ENCODE measurements at places on chromosomes 3 and 15.

- no peak for DNase-seq
Measured at GRCh38 chr15:66413579-66413978, 26.9 kb downstream of the MAP2K1 start.

- DNase-seq: no peak
Measured at GRCh38 chr3:52193065-52193464, 4.9 kb upstream of the ALAS1 start.

DNA sequence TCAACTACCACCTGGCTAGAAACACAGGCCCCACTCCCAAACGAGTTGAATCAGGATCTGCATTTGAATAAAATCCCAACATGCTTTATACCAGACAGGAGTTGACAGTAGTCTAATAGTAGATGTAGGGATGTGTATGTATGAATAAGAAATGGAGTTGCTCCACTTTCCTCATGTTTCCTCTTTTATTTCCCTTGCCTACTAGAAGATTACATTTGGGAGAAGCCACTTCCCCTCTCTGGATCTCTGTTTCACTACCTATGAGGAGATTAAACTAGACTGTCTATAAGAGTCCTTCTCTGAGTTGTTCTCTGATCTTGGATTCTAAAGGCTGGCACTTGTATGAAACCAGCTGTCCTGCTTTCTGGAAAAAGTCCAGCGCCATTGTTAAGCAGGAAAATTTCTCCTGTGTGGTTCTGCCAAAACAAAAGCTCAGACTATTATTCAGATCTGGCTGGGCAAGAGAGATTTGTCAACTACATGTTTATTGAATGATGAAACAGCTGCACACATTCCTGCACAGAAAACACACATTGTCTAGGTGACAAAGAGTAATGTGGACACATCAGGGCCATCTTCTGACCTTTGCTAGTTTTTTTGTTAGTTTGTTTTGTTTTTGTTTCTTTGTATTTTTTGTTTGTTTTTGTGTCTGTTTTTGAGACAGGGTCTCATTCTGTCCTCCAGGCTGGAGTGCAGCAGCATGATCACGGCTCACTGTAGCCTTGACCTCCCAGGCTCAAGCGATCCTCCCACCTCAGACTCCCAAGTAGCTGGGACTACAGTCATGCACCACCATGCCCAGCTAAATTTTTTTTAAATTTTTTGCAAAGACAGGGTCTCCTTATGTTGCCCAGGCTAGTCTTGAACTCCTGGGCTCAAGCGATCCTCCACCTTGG, 29.9 kb downstream of the ACP3 start:
- no peak for DNase-seq

- DNase-seq: no peak
Measured at GRCh38 chr3:170867143-170867937, 2.7 kb downstream of the RPL22L1 start.

GRCh38 chr15:98524838-98525660, 123.3 kb upstream of the IGF1R start:
- DNase-seq: no peak

DNA sequence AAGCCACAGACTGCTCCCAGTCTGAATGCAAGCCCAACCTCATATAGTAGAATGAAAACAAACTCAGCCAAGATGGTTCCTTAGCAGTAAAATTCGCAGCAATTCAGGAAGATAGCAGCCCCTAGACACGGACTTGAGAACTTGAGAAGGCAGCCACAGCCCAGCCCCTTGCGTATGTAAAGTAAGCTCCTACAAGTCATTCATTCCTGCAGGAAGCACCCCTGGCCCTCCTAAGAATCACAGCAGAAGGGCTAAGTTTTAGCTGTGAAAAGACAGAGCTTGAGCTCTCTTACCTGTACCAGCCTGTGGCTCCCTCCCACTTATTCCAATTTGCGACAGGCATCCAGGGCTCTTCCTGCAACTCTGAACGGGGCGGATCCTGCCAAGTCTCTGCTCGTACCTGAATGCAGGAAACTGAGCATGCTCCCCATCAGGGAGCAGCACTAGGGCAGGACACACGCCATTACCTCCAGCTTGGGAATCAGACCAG, 136.4 kb downstream of the MAGI1 start:
- no peak for DNase-seq

DNA sequence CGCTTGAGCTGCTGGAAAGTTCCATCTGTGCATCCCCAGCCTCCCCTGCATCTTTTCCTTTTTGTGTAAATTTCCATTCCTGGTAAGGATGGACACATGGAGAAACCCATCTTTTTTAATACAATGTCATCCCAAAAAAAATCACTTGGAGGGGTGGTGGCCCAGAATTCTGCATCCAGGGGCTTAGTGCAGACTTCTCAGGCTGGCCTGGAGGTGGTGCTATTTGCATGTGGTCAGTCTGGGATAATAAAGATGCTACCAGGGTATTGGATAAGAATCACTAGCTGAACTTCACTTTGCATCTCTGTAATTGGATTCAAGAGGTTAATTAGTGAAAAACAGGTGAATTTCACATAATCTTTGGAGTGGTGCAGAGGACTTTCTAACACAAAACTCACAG, 1.8 kb upstream of the ZSCAN2 start:
- no peak for DNase-seq

GRCh38 chr3:156216216-156216615, 95.8 kb downstream of the KCNAB1 start:
- no peak for DNase-seq

GRCh38 chr3:183100376-183100775, 1.1 kb upstream of the MCCC1 start:
- no peak for DNase-seq

DNA sequence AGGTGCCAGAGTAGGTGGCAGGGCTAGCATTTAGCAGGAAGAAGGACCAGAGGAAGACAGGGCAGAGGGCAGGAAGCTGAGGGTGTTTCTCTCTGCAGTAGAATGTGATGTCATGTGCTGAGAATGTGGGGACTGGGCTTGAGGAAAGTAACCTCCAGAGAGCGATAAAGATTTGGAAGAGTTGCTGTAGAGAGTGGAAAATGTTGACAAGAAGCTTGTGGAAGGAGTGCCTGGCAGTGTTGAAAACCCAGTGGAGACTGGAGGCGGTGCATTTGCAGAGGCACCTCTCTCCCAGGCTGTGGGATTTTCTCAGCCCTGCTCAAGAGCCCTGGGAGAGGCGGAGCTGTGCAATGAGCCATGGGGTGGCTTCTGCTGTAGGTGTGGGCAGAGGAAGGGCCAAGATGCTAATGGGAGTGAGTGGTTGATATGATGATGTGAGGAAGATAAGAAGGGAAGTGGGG, 54.8 kb downstream of the MESD start:
- no peak for DNase-seq

DNA sequence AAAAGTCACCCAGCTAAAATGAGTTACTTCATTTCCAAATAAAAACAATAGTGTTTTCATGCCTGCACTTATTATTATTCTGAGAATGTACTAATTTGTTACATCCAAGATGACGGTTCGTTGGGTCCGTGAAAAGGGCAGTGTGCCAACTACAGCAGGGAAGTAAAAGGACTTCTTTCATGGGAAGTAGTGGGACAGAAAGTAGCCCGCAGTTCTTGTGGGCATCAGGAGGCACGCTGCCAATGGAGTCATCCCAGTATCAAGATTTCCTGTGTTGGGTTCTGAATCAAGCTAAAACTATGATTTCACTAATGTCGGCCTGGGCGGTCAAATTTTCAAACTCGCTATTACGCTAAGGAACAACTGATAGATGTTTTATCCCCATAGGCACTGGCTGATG, 254.5 kb upstream of the SOX2 start:
- no peak for DNase-seq

DNA sequence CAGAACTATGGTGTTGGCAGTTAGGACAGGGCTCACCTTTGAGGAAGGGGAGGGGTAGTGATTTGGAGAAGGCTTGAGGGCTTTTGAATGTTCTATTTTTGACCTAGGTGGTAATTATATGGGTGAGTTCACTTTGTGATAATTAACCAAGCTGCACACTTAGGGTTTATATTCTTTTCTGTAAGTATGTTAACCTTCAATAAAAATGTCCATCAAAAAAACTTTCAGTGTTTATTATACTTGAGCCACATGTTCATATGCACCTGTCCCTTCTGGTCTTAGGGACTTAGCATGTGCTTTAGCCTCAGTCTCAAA, 28.4 kb downstream of the PDE8A start:
- no peak for DNase-seq

DNA sequence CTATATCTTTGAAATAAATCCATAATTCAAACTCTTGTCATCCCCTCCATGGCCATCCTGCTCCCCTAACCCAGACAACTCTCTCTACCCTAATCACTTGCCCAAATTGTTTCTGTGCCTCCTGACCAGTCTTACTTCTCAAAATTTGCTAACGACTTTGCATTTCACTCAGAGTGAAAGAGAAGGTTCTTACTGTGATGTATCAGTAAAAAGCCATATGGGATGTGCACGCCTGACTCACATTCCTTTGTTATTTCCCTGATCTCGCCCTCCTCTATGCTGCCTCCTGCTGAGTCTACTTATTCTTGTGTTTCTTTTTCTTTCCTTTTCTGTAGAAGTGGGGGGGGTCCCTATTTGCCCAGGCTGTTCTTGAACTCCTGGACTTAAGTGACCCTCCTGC, 487.2 kb upstream of the FRG2C start:
- DNase-seq: no peak

- no peak for DNase-seq
Measured at GRCh38 chr3:56055951-56056350, 412.3 kb downstream of the ERC2 start.

GRCh38 chr3:46677411-46677726, 16.1 kb downstream of the ALS2CL start:
- DNase-seq: no peak

GRCh38 chr3:45218578-45219390, 7.3 kb downstream of the TMEM158 start:
- no peak for DNase-seq

GRCh38 chr3:46489875-46490274, 7.9 kb upstream of the RTP3 start:
- no peak for DNase-seq

DNA sequence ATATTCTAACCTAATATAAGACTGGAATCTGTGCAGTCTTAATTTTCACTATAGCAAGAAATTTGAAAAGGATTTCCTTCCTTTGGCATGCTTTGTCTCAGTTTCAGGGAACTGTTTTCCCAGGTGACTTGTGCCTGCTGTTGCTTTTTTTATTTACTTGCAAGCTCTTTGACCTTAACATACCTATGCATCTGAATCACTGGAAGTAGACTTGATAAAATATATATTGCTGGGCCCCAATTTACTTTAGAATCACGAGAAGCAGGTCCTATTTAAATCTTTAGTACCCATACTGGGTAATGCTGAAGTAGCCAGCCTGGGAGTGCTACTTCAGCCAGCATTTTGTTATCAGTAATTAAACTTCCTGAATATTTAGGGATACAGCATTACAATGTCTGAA, 257.9 kb upstream of the ALCAM start:
- DNase-seq: no peak

GRCh38 chr3:55965776-55966175, 478.7 kb upstream of the WNT5A start:
- DNase-seq: no peak

DNA sequence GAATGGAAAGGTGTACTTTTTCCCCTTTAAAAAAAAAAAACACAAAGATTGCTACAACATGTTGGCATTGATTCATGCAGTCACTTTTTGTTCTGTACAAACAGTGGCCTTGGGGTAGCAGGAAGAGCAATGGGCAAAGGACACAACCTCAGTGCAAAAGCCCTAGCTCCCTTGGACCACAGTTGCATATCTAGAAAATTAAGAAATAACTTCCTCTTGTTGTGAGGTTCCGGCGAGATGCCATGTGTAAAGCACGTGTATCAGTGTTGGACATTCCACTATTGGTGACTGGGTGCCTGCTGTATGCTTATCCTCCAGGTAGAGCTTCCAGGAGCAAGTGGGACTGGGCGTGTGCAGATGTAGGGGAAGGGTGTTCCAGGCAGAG, 164.5 kb downstream of the THSD4 start:
- DNase-seq: no peak

GRCh38 chr3:169869484-169870220, at the start of gene LRRC31:
Gene LRRC31, minus strand, starts transcription at chr3:169869935. Its CDS starts 128 bp downstream, at chr3:169869807.
- no peak for DNase-seq

DNA sequence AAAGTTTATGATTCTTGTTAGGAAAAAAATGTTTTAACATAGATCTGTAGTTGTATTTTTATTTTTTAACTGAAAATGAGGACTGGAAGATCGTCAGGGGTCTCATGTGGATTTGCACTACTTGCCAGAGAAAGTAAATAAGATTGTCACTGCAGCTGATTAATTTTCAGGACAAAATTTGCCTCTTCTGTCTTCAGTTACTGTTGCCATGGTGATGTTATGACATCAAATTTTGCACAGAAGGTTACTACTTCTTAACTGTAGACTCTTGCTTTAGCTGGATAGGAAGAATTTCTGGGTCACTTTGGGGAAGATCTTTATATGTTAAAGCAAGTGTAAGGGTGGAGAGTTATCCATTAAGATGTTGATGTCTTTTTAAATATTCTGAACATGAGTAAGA, 82.2 kb upstream of the WDR72 start:
- DNase-seq: no peak

DNA sequence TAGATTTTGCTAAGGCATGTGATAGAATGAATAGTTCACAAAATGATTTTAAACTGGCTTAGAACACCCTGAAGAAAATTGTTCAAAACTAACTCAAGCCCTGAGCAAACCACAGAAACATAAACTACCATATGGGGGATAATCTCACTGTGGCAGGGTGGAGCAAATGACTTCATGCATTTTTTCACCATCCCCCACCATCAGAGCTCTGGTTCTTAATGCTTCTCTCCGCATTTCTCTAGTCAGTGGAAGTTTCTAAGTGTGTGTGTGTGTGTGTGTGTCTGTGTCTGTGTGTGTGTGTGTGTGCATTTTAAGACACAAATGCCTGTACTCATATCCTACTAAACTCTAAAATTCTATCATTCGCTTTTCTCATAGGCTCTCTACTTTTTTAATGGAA, 107.1 kb upstream of the PHLDB2 start:
- DNase-seq: no peak

DNA sequence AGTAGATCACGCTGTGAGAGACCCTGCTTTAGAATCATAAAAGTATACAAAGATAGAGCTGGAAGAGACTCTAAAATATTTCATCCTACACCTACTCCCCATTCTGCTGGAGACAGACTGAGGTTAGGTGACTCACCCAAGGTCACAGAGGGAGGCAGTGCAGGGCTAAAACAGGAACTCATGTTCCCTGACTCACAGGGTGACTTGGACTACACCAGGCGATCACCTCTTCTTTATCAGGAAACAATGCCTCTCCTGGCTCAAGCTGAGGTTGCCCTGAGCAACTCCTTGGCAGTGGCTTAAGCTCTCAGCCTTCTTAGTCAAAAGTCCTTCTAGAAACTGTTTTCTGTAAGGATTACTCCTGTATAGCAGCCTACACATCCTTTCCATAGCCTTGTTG, 26.4 kb upstream of the TNFAIP8L3 start:
- DNase-seq: no peak

DNA sequence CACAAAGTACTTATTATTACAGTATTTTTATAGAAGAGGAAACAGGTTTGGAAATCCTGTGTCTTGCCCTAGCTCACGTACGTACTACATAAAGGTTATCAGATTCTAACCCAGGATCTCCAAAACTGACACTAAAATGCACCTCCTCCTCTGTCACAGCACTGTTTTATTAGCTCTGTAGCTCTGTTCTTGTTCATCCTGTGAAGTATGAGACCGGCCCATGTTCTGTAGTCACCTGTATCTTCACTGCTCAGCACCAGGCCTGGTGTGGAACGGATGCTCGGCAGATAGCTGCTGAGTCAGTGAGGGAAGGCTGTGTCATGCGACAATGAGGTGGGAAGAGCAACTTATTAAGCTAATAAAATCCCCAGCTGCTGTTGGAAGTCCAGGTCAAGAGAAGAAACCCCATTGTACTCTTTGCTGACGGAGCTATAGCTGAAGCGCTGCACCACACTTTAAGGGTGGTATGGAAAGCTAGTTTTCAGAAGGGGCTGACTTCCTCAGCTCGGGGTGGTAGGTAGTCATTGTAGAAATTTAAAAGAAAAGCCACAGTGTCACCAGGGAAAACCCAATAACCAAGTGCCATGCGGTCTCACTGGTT, 22.8 kb downstream of the BCL2A1 start:
- DNase-seq: no peak
